ENCODE measurements at places on chromosomes 11 and 22.

- no peak for DNase-seq
These were observed 65.7 kb downstream of the FLI1 start for GRCh38 chr11:128759597-128759996.

GRCh38 chr11:2293531-2293971, 8.2 kb downstream of the C11orf21 start:
- DNase-seq: no peak

GRCh38 chr11:43498561-43498960, 139.8 kb downstream of the TTC17 start:
- DNase-seq: no peak

DNA sequence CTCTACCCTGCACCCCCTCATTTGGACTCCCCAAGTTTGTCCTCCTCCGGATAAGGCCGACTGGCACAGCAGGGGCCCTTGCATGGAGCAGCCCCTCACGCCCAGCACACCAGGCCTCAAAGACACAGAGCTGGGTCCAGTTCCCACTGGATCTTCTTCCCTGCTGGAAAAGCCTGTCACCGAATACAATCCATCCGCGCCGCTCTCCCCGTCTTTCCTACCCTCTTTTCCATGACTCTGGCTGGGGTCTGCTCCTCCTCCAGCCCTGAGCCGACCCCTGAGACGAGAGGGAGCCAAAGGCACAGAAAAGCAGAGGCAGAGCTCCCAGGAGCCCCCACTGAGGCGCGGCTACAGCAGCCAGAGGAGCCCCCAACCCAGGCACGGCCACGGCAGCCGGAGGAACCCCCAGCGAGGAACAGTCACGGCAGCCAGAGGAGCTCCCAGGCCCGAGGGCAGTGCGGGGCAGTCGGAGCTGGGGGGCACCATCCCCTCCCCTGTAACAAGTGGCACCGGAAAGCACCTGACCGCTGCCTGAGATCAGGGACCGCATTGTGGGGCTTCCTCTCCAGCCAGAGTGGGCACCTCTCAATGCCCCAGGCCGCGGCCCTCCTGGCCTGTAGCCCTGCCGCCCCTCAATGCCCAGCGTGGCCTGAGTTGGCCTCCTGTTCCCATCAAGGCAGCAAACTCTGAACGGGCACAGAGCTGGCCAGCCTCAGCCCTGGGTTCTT, 12.0 kb downstream of the ALG12 start:
- no peak for DNase-seq

GRCh38 chr11:107118025-107118720, 99.9 kb upstream of the GUCY1A2 start:
- DNase-seq: no peak

DNA sequence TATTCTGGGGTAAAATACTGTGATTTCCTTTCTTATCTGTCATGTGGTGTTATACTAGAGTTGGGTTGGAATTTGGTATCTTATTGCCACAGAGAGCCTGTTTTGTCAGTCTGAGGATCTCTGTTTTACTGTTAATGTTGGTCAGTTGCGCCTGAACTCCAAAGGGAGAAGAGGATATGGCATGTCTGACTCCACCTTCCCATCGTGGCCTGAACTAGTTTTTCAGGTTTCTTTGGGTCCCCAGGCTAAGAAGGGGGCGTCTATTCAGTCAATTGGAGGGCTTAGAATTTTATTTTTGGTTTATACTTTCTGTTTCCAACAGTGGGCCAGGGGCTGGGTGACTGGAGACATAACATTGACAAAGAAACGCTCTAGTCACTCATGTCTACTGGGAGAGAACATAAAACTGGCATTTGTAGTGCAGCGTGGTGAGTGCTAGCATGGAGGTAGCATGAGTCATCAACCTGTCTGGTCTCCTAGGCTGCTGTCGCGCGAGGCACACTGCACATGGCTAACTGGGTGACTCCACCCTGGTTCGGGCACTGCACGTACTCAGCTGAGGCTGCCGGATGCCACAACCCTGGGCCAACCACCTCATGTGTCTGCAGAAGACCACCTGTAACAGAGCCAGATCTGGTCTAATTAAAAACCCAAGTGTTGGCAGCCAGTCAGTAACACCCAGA, 120.1 kb upstream of the OR9Q1 start:
- peak; percentile 1 for DNase-seq

DNA sequence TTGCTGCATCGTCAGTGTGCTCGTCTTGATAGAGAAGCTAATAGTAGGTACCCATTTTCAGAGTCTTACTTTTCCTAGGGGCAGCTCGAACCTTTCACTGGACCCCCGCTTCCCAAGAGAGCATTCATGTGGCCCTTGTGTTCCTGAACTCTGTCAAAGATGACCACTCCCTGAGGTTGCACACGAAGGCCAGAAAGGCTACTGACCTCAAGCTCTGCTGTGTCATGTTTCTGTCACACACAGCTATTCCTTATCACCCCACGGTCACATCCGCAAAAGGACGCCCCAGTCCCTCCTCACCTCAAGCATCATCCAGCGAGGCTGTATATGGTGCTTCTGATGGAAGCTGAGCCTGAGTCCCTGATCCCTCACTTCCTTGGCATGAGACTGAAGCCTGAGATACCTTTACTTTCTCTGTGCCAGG, 171.5 kb downstream of the LDLRAD3 start:
- DNase-seq: no peak

GRCh38 chr11:57680552-57680874, 12.6 kb downstream of the ZDHHC5 start:
- no peak for DNase-seq

DNA sequence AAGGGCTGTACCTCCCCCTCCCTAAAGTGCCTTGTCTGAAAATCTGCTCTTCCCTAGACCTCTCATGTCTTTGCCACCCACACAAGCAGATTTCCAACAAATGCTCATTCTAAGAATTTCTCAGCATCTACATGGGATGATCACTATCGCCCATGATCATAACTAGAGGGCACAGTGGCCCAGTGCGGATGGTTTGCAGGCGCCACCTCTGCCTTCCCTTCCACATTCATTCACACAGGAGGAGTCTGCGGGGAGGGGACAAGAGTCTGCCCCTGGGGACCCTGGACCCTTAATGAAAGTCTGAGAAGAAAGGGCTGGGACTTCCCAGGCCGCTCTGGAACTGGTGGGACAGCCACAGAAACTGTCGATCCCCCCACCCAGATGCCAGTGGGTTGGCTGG, 28.9 kb downstream of the KCTD17 start:
- DNase-seq: no peak

GRCh38 chr22:22026157-22026831, 43.7 kb upstream of the TOP3B start:
- DNase-seq: no peak

DNA sequence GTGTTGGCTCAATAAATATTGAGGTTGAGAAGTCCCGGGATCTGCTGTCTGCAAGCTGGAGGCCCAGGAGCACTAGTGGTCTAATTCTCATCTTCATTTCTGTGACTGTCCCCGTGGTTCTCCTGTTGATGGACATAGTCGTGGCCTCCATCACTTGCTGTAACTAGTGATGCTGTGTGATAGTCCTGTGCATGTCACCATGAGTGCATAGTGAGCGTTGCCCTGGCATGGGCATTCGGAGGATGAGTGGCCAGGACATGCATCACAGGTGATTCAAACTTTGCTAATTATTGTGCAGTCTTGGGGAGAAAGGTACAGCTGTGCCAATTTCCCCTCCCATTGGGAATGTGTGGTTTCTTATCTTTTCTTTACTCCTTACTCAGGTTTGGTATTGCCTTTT, 902.2 kb downstream of the BRD1 start:
- DNase-seq: no peak

Data from stimulated activated CD8-positive, alpha-beta memory T cell treated with anti-CD3 and anti-CD28 coated beads, Interleukin-7, amount 100 ng/mL, for 1 hour (primary cell).